ENCODE measurements at places on chromosomes 7 and 10.

GRCh38 chr7:143015926-143016490, 10.9 kb downstream of the OR9A2 start:
- no peak for DNase-seq

DNA sequence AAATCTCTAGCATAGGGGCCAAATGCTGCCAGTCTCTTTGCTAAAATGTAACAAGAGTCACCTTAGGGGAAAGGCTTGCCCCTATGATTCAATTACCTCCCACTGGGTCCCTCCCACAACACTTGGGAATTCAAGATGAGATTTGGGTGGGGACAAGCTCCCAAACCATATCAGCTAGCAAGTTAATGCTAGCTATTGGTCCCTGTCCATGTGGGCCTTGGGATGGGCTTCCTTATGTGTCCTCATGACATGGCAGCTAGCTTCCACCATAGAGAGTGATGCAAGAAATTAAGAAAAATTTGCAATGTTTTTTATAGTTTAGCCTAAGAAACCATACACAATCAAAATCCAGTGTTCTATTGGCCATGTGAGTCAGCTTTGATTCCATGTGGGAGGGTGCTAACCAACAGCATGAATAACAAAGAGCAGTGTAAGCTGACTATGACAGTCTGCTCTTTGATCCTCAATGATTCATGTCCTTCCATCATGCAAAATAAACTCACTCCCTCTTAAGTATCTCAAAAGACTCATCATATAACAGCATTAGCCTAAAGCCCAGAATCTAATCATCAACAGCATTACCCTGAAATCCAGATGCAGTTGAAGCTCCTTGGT, 21.7 kb upstream of the ZNF365 start:
- no peak for DNase-seq

DNA sequence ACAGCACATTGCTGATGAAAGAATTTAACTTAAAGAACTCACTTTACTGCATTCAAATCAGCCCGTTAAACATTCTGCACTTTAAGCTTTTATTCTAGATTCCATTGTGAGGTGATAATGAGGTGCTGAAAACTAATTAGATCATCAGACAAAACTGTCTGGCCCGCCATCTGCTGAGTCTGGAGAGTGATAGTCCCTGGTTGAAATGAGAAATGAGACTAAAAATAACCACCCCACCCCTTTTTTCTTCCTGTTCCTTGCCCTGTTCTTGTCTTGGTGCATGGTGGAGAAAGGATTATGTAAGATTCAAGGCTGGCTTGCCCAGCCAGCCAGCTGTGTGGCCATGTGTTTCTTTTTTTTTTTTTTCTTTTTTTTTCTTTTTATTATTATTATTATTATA, 277.0 kb upstream of the COBL start:
- no peak for DNase-seq

- no peak for DNase-seq
Observed at GRCh38 chr10:113449006-113449695, 103.7 kb upstream of the HABP2 start.

DNA sequence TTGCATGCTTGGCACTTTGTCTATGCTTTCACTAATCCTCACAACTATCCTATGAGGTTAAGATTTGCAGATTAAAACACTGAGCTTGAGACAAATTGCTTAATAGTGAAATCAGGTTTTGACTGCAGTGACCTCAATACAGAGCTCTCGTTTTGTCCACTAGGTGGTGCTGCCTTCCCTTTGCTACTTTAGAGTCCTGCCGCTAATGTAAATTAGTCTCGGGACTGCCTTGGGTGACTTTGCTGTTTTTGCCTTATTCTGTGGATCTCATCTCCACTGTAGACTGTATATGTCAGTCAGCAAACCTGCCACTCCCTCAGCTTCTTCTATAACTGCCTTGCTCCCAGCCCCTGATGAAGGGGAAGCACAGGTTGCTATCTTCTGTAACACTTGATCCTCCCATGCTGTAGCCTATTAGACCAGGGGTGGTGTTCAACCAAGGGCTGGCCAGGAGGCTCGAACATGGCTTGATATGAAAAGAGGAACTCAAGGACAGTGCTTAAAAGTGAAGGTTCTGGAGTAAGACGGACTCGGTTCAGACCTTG, 26.0 kb downstream of the ASB4 start:
- peak; percentile 26 for DNase-seq

- DNase-seq, result no peak
Observed at GRCh38 chr7:116500078-116500853, 728 bp downstream of the CAV2 start.

DNA sequence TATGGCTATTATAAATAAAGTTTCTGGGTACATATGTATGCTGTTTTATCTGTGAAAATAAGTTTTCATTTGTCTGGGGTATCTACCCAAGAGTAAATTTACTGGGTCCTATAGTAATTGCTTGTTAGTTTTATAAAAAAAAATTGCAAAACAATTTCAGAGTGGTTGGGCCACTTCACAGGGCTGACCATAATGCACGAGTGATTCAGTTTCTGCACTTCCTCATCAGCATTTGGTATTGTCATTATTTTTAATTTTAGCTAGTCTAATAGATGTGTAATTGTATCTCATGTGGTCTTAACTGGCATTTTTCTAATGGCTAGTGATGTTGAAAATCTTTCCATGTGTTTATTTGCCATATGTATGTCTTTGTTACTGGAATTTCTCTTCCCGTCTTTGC, 452.4 kb upstream of the AKR1E2 start:
- no peak for DNase-seq

- no peak for DNase-seq
Observed at GRCh38 chr7:2646680-2647571, 15.1 kb downstream of the TTYH3 start.

GRCh38 chr10:48760983-48761382, 76.3 kb downstream of the WDFY4 start:
- no peak for DNase-seq

DNA sequence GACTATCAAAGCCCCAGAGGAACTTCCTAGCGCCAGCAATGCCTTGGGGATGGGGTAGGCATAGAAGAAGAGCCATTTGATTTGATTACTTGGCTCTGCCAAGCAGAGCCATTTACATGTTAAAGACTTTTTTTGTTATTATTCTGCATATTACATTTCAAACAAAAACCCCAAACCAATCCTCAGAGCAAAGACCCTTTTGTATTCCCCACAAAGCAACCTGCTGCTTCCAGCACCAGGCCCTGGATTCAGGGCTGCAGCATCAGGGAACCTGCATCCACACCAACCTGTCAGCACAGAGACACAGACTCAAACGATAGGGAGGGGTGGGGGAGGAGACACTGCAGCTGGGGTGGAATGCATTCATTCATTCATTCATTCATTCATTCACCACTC, 73.2 kb downstream of the GRID1 start:
- DNase-seq, result no peak

- DNase-seq, result no peak
Observed at GRCh38 chr10:33272635-33273034, 61.8 kb downstream of the NRP1 start.

DNA sequence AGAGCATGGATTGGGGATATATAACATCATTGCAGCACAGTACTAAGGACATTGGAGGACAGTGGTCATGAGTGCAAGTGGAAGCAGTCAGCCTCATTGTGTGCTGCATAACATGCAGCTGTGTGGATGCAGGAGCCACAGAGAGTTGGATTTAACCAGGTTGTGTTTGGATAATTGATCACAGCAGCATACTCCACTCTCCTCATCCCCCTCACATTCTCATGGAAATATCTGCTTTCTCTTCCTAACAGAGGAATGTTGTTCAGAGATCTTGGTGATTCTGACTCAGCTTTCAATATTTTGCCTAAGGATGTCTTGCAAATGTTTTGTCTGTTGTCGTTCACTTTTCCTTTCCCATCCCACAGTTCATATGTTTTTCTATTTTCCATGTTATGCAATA, 31.8 kb upstream of the LSM8 start:
- DNase-seq, result no peak

- DNase-seq, result no peak
Observed at GRCh38 chr7:83162402-83163256, at the start of gene PCLO. PCLO (minus strand) TSS chr7:83162884; CDS start chr7:83162592, 292 bp downstream.
